ENCODE measurements at places on chromosomes 3 and 15. TPM values are rescaled to one million over a fixed set of nuclear protein-coding genes. Genes with fewer than 3 reads are reported as not detected.

DNA sequence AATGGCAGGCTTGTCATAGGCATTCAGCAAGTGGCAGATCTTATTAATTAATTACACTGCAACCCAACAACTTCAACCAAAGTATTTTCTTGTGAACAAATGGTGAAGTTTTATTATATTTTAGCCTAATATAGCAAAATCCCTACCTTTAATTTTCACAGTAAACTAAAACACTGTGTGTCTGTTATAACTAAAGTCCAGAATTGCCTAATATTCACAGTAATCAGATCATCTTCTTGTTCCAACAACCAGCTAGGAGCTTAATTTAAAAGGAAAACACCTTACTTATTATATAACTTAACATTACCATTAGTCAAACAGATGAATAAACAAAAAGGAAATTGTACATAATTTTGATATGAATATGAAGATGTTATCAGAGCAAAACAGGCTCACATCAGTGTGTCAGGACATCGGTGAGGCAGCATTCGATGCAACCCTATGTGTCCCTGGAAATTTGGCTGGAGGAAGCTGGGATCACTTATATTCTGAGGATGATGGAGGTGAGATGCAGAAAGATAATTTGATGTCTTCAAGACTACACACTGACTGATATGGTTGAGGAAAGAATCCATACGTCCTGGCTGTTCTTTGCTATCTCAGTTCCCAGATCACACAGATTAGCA lies 189.3 kb upstream of the EIF1B start:
- no peak for DNase-seq
- H3K27me3 ChIP-seq, result no peaks in the 10 kb centered on the region
- no peaks in the 10 kb centered on the region for H3K36me3 ChIP-seq
- no peak overlapping the region for H3K4me3 ChIP-seq

GRCh38 chr3:162498626-162499025 lies 1002.0 kb downstream of the OTOL1 start:
- H3K4me3 ChIP-seq, result no peak overlapping the region
- H3K27ac ChIP-seq, result no peak overlapping the region
- no peak for DNase-seq

- no peak overlapping the region for H3K4me3 ChIP-seq
- no peaks in the 10 kb centered on the region for H3K27me3 ChIP-seq
- no peaks in the 10 kb centered on the region for H3K36me3 ChIP-seq
- no peak for DNase-seq
- H3K4me1 ChIP-seq, result no peaks in the 10 kb centered on the region
These were observed 376.0 kb upstream of the PDZRN3 start for GRCh38 chr3:74000725-74001124.

The C2CD4A gene
- polyA plus RNA-seq, result 3.5 TPM

The GOLGA8N gene
- 18.6 TPM for polyA plus RNA-seq

All from pancreas (tissue), 10 donors.